Ascending aorta (tissue), 2 donors: ENCODE measurements at places on chromosomes 16 and 17.

- no peak for DNase-seq
- H3K27me3 ChIP-seq = no peaks in the 10 kb centered on the region
- H3K36me3 ChIP-seq = peaks cover 32% of the 10 kb centered on the region
- peak overlapping the region; percentile 67 for H3K27ac ChIP-seq
- peak overlapping the region; percentile 87 for H3K4me3 ChIP-seq
These were observed 1.1 kb downstream of the C1QBP start for GRCh38 chr17:5437721-5438317.

DNA sequence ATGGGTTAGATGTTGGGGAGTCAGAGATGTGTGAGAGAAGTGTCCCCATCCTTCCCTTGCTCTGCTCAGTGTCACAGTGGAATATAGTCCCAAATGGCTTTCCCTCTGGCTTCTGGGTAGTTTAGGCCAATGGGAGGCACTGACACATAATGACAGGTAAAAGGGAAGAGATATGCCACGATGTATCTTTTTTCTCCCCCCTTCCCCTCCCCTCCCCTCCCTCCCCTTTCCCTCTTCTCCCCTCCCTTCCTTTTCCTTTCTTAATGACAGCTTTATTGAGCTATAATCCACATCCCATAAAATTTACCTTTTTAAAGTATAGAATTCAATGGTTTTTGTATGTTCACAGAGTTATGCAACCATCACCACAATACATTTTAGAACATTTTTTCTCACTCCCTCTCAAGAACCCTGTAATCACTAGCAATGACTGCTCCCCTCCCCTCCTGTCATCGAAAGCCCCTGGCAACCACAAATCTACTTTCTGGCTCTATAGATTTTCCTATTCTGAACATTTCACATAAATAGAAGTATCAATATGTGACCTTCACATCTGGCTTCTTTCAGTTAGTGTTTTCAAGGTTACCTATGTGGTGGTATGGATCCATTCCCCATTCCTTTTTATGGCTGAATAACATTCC lies 617 bp upstream of the CCR7 start:
- H3K4me1 ChIP-seq = no peaks in the 10 kb centered on the region
- DNase-seq = no peak
- H3K36me3 ChIP-seq = no peaks in the 10 kb centered on the region
- no peak overlapping the region for H3K4me3 ChIP-seq
- no peak overlapping the region for H3K27ac ChIP-seq

- H3K36me3 ChIP-seq = no peaks in the 10 kb centered on the region
- no peak for DNase-seq
- H3K27ac ChIP-seq = no peak overlapping the region
- H3K4me1 ChIP-seq = no peaks in the 10 kb centered on the region
- H3K4me3 ChIP-seq = no peak overlapping the region
These were observed 639.3 kb downstream of the TOX3 start for GRCh38 chr16:51907680-51908079.

- peaks cover under 1% of the 10 kb centered on the region for H3K36me3 ChIP-seq
- DNase-seq = no peak
- H3K27ac ChIP-seq = no peak overlapping the region
- no peaks in the 10 kb centered on the region for H3K27me3 ChIP-seq
- peaks cover 21% of the 10 kb centered on the region for H3K4me1 ChIP-seq
These were observed 14.2 kb downstream of the SAMD14 start for GRCh38 chr17:50115756-50116155.

DNA sequence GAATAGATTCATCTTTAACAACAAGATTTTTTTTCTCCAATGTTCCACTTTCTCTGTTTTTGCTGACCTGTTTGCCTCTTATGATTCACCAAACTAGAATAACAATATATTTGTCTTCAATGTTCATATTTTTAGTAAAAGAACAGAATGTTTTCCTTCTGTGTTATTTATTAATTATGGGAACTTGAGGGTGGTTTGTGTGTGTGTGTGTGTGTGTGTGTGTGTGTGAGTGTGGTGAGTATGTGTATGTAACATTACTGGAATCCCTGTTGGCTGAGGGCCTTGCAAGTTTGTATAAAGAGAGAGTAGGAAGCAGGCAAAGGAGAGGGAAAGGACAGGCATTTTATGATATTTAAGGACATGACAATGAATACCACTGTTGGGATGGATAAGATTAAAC lies 13.8 kb downstream of the STXBP4 start:
- H3K4me3 ChIP-seq = no peak overlapping the region
- H3K36me3 ChIP-seq = no peaks in the 10 kb centered on the region
- no peak for DNase-seq

- H3K36me3 ChIP-seq = no peaks in the 10 kb centered on the region
- no peak overlapping the region for H3K27ac ChIP-seq
- peak; percentile 26 for DNase-seq
- no peaks in the 10 kb centered on the region for H3K27me3 ChIP-seq
- no peaks in the 10 kb centered on the region for H3K4me1 ChIP-seq
These were observed 133.8 kb upstream of the PLCG2 start for GRCh38 chr16:81645266-81645694.
